Left kidney (tissue), 8 donors: ENCODE measurements at places on chromosomes 16 and 17. TPM values are rescaled to one million over a fixed set of nuclear protein-coding genes. Genes with fewer than 3 reads are reported as not detected.
A peak's percentile ranks its signal among the peaks of the same experiment; 100 is the strongest.

DNA sequence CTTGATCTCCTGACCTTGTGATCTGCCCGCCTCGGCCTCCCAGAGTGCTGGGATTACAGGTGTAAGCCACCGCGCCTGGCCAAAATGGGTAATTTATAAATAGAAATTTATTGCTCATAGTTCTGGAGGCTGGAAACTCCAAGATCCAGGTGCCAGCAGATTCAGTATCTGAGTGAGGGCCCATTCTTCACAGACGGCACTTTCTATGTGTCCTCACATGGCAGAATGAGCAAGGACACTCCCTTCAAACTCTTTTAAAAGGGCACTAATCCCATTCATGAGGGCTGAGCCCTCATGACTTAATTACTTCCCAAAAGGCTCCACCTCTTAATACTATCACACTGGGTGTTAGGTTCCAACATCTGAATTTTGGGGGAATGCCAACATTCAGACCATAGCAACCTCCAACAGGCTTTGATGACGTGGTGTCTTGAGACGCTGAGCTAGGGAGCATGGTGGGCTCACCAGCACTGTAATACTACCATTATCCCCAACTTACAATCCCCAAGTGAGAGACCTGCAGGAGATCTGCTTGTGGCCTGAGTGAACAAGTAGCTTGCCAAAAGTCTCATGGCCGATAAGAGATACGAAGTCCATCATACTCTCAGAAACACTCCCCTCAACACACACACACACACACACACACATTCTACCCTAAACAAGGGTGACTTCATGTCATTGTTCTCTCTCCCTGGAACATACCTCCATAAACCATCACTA is 8.5 kb downstream of the CMTM4 start:
- DNase-seq, result no peak

GRCh38 chr17:79627766-79628690 is 17.2 kb upstream of the RBFOX3 start:
- no peak for DNase-seq

- no peak for DNase-seq
These were observed 8.9 kb upstream of the ULK2 start for GRCh38 chr17:19876529-19877161.

Gene KRTAP4-9
- polyA plus RNA-seq, result not detected

DNA sequence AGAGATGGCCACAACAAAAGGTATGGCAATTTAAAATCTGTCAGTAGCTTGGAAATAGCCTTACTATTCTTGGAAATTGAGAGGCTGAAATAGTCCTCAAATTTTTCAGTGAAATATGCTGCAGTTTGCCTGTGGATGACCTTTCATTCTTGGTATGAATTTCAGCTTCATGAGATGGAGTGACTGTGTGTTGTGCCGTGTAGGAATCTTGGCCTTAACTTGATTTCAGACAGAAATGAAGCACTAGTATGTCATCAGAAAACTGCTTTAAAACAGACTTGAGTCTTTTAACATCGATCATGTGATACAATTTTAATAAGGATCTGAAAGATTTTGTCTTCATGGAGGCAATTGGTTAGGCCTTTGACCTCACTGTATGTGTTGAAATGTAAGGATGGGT is 247.2 kb downstream of the CNTNAP4 start:
- DNase-seq, result no peak

Gene RCVRN
- polyA plus RNA-seq, result not detected

DNA sequence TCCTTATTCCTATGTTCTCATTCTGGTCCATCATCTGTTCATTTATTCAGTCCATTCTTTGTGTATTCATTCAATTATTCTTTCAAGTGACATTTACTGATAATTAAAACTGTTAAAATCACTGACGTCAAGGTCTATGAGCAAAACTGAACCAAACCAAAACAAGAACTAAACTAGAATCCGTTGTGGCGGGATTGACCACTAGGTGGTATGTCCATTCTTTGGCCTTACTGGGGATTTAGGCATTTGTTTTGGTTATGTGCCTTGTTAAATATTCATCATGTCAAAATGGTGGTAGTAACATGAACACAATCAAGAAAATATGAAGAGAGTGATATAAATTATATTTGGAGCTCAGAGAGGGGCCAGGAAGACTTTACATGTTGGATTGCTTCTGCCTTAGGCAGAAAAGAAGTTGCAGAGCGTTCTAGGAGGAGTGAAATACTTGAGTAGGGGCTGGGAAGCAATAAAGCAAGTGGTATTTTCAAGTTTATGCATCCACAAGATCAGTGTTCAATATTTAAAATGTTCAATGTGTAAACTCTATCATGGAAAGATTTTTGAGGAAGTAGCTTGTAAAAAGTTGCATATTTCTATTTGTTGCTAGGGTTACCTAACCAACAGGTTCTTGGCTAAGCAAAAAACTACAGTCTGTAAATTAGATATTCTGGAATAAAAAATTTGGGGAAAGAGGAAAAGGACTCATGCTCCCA is 129.0 kb downstream of the CDH13 start:
- DNase-seq, result no peak

DNA sequence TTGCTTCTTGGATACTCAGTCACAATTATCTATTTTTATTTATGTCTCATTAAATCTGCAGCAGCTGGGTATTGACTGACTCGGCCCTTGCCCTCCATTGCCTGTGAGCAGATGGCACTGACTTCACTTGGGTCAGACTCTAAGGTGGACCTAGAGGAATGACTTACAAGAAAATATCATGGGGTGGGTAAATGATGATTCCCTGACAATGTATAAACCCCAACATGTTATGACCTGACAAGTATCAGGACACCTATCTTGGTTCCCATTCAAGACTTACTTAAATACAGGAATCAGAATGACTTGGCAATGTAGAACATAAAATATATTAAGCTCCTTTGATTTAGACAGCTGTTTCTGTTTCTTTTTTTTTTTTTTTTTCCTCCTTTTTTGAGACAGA is 953.5 kb downstream of the CDH11 start:
- DNase-seq, result no peak

- no peak for DNase-seq
These were observed 66.5 kb downstream of the MGAT5B start for GRCh38 chr17:76934561-76935320.

Gene ITGAL
- polyA plus RNA-seq, result 2.1 TPM

Gene CCDC154
- polyA plus RNA-seq, result 2.6 TPM

DNA sequence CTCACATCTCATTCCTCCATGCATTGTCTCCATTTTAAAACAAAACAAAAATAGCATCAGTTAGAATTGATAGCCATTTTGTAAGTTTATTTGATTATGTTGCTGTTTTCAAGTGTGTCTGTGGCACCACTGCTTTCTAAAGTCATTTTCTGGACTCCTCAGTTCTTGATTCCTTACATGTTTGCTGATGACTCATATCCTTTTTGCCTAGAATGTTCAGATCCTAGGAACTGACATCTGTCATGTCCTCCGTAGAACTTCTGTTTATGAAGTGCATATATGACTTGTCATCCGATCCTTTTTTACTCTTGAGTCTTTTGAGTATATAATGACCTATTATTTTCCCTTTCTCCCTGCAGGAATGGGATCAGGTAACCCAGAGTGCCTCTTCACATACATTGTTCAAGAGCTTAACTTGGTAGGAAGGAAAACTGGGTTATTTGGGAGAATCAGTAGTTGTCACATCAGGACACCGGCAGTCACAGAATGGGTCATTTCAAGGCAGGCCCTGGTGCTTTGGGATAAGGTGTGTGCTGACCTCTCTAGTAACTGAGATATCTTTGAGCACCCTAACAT is 69.2 kb downstream of the MAP2K4 start:
- DNase-seq, result no peak

- DNase-seq, result no peak
These were observed 20.1 kb downstream of the MPRIP start for GRCh38 chr17:17062356-17062755.

DNA sequence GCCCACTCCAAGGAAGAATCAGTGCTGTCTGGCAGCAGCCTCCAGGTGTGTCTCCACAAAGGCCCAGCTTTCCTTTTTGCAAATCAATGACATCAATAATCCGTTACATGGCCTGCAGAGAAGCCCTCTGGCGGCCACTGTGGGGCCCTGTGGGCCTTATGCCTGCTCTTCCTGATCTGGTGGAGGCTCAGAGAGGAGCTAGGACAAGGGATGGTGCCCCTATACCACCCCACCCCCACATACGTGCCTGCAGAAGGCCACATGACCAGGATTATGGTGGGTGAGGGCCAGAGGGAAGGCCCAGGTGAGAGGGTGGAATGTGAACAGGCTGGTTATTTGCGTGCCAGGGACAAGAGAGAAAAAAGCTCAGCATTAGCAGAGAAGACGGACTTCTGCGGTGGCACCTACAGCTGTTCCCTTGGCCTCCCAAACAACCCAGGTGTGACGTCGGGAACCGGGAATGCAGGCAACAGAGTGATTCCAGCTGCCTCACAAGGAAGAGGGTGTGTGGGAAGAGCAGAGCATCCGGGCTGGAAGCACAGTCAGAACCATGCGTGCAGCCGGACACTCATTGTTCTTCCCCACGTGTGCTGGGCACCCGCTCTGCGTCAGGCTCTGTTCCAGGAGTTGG is 22.5 kb downstream of the EIF4A3 start:
- no peak for DNase-seq

DNA sequence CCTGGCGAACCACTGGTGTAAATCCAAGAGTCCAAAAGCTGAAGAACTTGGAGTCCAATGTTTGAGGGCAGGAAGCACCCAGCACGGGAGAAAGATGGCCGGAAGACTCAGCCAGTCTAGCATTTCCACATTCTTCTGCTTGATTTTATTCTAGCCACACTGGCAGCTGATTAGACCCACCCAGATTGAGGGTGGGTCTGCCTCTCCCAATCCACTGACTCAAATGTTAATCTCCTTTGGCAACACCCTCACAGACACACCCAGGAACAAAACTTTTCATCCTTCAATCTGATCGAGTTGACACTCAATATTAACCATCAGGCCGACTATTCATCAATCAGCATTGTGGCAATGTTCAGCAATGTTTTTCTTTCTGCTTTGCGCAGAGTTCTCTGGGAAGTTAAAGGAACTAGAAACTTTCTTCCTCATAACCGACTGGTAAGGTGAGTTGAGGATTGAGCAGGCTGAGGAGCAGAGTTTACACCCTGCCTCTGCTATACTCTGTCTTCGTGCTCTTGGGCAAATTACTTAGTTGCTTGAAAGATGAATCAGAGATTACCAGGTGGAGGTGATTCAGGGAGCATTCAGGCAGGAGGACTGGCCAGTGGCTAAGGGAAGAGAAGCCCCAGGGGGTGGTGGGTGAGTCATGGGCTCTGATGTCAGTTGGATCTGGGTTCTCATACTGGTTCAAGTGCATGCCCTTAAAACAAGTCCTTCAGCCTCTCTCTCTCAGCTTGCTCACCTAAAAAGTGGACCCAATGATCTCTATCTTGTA is 28.2 kb upstream of the BRD7 start:
- DNase-seq, result no peak

DNA sequence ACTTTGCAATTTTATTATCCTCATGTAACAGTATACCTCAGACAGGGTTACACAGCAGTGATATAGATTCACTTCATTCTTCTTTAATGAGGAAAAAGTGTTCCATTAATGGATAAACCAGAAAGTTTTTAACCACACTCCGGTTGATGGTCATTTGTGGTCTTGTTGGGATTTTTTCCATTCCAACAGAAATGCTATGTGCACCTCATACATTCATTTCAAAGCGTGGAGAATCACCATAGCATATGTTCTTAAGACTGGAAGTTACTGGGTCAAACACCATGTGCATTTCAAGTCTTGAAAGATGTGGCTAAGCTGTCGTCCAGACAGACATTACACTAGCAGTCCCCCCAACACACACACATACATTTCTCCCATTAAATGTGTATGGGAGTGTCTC is 245.8 kb upstream of the CDH5 start:
- DNase-seq, result no peak

Gene PRM1
- polyA plus RNA-seq, result not detected

DNA sequence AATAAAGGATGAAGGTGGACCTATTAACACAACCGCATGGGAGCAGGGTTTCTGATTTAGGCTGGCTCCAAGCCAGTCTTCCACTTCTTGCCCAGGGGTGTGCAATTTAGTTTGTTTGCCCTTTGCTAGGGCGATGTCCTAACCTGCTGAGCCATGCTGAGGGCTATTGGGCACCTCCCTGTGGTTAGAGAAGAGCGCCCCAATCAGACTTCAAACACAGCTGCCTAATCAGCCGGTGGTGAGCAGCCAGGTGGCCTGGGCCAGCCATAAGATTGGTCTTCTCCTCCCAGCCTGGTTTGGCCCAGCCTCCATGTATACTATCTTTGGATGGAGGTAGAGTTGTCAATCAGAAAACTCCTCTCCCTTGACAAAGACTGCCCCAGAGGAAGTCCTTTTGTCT is 15.7 kb downstream of the TMEM94 start:
- DNase-seq, result no peak

DNA sequence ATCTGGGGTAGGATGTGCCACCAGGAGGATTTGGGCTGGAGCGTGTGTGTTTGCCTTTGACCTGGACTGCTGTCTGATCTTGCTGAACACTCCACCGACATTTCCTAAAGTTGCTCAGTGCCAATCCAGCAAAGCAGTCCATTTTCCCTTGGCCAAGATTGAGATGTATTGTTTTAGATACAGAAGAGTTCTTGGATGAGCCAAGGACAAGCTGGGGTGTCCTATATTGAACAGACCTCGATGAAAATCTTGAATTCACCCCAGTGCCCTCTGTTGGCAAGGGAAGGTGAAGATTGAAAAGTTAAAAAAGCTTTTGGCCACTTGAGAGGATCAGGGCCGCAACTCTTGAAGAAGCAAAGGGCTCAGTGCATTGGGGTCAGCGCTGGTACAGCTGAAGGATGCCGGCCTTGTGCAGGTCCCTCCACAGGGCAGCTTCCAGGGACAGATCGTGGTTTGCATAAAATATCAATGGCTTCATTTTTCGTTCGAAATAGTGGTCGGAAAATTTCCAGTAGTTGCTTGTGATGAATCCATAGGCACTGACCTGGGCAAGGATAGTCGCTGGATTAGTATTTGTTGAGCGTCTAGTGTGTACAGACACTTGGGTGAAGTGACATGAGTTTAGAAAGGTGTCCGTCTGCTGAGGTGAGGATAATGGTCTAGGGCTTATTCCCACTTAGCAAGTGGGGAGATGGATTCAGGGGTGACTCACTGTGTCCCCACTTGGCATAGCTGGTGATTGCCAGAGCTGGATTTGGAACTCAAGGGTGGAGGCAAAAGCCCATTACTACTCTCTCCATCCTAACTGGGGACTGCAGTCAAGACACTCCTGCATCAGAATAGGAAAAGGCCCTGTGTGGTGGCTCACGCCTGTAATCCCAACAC is 19.7 kb downstream of the ST6GALNAC2 start:
- no peak for DNase-seq

Gene CTRB1
- 0.18 TPM for polyA plus RNA-seq

- DNase-seq, result no peak
These were observed 60.5 kb downstream of the TK2 start for GRCh38 chr16:66489385-66489784.

DNA sequence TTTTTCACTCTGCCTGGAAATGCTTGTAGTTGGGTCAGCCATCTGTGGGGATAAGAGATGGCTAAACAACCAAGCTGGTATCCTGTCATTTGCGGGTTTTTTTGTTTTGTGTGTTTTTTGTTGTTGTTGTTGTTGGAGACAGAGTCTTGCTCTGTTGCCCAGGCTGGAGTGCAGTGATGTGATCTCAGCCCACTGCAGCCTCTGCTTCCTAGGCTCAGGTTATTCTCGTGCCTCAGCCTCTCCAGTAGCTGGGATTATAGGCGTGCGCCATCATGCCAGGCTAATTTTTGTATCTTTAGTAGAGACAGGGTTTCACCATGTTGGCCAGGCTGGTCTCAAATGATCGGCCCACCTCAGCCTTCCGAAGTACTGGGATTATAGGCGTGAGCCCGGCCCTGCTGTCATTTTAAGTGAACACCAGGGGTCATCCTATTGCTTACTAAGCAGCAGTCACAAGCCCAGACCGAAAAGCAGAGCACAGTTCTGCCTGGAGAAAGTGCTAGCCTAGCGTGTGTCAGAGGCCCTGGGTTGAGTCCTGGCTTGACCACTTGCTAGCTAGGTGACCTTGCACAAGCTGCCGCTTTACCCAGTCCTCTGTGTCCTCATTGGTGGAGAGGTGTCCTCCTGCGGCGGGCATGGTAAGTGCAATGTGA is 4.6 kb downstream of the SMCR8 start:
- DNase-seq, result peak; percentile 21
